COLO829 (cell line): ENCODE measurements at places on chromosomes 6 and 20.
A peak's percentile ranks its signal among the peaks of the same experiment; 100 is the strongest.

GRCh38 chr6:76347539-76347938 lies 275.1 kb upstream of the IMPG1 start:
- DNase-seq, result no peak

- no peak for DNase-seq
Observed at GRCh38 chr6:12909833-12910232, 193.3 kb downstream of the PHACTR1 start.

- DNase-seq, result no peak
Observed at GRCh38 chr6:155493026-155493693, 37.5 kb upstream of the NOX3 start.

- no peak for DNase-seq
Observed at GRCh38 chr6:78397499-78397898, 469.9 kb upstream of the IRAK1BP1 start.

- DNase-seq, result peak; percentile 96
Observed at GRCh38 chr20:59063358-59064213, 21.0 kb upstream of the PRELID3B start.

DNA sequence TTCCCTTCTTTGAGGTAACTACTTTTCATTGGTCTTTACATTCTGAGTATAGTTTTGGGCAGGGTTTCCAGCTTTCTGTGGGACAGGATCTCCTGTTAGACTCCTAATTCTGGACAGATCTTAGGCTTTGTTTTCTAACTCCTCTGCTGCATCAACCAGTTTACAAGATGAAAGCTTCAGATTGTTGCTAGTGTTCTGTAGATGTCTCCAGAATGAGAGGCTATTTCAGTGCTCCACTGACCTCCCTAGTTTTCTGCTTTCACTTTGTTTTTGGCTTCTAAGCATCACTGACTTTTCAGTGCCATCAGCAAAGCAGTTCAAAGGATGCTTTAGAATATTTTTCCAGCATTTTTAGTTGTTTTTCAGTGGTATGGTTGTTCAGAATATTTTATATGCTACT lies 101.4 kb downstream of the LIN28B start:
- no peak for DNase-seq

GRCh38 chr20:23341073-23341472 lies 9.5 kb upstream of the NXT1 start:
- no peak for DNase-seq
